ENCODE measurements at places on chromosomes 7 and 10. TPM values are rescaled to one million over a fixed set of nuclear protein-coding genes. Genes with fewer than 3 reads are reported as not detected.

Gene CCDC172
- not detected for total RNA-seq

Gene CHST12
- 18.6 TPM for total RNA-seq

Gene PLAU
- total RNA-seq, result 8.6 TPM

Gene PILRA
- total RNA-seq, result 2.4 TPM

Gene AKR1C3
- 72.5 TPM for total RNA-seq

Gene LGI1
- not detected for total RNA-seq

Gene FAM237B
- not detected for total RNA-seq

Gene CDC14C
- total RNA-seq, result not detected
